Iris pigment epithelial cell (primary cell): ENCODE measurements at places on chromosomes 5 and 9.

DNA sequence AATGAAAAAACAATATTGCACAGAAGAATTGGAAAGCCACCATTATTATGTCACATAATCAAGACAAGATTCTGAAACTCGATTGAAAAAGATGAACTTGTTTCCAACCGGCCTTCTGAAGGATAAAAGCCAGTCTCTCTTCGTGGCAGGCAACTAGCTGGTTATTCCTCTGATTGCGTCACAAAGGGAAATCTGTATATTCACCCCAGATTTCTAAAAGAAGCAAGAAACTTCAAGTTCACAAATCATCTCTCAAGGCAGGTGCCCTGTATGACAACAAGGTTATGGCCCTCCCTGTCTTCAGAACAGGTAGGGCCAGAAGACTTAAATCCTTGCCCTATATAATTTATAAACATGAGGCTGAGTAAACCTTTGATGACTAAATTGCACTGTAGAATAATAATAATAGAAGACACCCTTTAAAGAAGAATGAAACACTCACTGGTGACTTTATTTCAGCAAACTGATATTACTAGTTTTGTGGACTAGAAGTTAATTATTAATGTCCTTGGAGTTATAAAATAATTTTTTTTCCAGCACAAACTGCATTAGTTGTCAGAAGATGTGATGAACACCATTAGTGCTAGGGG is 2.9 kb upstream of the KLF4 start:
- DNase-seq: peak; percentile 22

GRCh38 chr5:132456296-132456986 is 34.1 kb downstream of the IRF1 start:
- DNase-seq: peak; percentile 57

- DNase-seq: peak; percentile 42
These were observed 72.2 kb upstream of the FAM169A start for GRCh38 chr5:74938250-74938933.

DNA sequence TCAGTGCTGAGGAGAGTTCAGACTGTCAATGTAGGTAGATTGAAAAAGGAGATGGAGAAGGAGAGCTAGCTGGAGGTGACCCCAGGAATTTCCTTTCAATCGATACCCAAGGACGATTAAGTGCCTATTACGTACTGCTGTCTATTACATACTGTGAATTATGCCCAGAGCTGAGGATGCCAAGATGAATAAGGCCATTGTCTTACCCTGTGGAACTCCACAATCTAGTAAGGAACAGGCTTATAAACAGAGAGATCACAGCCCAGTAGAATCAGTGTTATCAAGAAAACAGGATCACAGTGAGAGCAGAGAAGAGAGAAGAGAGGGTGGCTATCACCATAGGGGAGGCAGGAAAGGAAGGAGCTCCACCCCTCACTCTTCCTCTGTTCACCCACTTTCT is 54.1 kb upstream of the PDE8B start:
- DNase-seq: no peak

- DNase-seq: no peak
These were observed 62.3 kb downstream of the RIGI start for GRCh38 chr9:32463500-32464293.

- DNase-seq: no peak
These were observed 570.8 kb upstream of the TLE4 start for GRCh38 chr9:79001012-79001411.

DNA sequence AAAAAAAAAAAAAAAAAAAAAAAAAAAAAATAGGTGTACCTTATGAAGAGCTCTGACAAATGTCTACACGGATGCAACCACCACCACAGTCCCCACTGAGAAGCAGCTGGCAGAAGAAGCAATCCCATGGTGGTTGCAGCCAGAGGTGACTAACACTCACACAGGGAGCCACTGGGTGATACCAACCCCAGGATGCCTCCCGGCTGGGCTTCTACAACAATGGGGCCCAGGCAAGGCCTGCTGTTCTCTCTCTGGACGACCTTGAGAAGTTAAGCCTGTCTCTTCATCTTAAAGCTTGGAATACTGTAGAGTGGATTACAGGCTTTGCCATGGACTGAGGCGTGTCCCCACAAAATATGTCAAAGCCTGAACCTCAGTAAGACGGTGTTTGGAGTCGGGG is 104.1 kb downstream of the ROR2 start:
- DNase-seq: no peak

GRCh38 chr9:116449949-116450348 is 237.2 kb upstream of the TRIM32 start:
- no peak for DNase-seq

DNA sequence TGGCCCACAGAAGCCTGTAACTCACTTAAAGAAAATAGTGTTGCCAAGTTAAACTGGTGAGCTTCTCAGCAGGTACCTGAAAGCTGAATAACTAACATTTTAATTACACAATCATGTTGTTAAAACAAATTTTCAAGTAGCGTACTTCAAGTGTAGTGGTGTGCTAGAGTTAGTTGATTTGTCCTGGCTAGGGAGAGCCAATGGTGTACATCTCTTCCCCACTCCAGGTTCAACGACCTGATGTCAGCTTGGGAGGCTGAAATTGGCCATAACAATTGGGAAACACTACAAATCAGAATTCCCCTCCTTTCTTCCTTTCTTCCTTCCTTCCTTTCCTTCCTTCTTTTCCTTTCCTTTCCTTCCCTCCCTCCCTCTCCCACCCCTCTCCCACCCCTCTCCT is 295.3 kb upstream of the SLC24A2 start:
- no peak for DNase-seq

DNA sequence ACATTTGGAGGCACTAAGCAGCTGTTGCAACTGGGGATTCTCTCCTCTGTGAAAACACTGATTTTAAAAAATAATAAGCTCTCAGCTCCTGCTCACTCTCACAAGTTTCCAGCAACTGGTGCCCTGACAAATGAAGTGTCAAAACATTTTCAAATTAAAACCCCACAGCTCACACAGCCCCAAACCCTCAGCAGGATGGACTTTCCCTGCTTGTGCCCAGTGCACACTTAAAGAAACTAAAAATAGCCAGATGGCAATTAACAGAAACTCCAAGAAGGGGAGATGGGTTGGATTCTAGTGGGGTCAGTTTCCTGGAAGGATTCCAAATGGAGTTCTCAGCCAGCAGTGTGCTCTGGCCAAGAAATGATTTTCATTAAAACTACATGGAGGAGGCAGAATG is 163.0 kb upstream of the PUM3 start:
- no peak for DNase-seq

DNA sequence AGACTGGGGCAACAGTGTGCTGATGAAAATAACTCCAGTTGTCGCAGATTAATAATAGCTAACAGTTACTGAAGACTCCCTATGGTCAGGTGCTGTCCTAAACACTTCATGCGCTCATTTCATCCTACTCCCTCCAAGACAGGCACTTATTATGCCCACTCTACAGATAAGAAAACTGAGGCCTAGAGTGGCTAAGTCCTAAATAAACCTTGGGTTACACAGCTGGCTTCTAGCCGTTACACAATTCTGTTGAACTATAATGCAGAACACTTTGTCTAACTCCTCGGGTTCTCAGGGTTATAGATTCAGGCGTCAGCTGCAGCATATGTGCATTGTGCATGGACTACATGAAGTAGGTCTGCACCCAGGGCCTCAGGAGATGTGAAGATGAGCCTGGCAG is 103.9 kb downstream of the DAPK1 start:
- no peak for DNase-seq

GRCh38 chr5:76867038-76867437 is 17.2 kb downstream of the S100Z start:
- no peak for DNase-seq

GRCh38 chr9:8804613-8805012 is 1005.0 kb upstream of the DMAC1 start:
- DNase-seq: no peak

DNA sequence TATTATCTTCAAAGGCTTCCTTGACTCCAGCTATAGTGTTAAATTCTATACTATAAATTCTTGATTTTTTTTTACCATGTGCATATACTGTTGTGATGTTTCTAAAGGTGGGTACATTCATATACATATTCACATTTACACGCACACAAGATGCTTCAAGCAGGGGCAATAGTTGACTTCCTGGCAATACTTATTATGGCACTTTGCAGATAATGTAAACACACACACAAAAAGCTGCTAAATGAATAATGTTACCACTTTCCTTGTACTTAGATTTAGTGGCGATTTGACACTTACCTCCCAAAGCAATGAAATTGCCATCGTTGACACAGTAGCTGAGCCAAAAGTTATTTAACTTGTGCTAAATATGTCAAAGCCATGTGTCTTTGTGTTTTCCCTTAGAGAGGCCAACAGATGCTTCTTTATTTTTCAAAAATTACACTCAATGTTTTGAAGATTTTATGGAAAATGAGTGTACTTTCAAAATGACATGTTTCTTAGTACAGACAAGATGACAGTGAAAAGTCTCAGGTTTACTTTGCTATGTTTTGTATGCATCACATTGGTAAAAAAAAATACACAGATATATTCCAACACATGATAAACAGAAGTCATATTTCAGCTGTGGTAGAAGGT is 12.2 kb upstream of the ERAP2 start:
- DNase-seq: no peak

- DNase-seq: no peak
These were observed 564 bp upstream of the CCNH start for GRCh38 chr5:87413343-87413645.

GRCh38 chr9:123354806-123355508 is 1.0 kb upstream of the CRB2 start:
- no peak for DNase-seq

- no peak for DNase-seq
These were observed 116.1 kb upstream of the FSTL4 start for GRCh38 chr5:133728475-133728874.
